Suppressor macrophage treated with lipopolysaccharide for 1 hour (primary cell): ENCODE measurements at places on chromosomes 4 and X.

- no peak for DNase-seq
Observed at GRCh38 chr4:68673143-68673542, 2.7 kb upstream of the UGT2B15 start.

DNA sequence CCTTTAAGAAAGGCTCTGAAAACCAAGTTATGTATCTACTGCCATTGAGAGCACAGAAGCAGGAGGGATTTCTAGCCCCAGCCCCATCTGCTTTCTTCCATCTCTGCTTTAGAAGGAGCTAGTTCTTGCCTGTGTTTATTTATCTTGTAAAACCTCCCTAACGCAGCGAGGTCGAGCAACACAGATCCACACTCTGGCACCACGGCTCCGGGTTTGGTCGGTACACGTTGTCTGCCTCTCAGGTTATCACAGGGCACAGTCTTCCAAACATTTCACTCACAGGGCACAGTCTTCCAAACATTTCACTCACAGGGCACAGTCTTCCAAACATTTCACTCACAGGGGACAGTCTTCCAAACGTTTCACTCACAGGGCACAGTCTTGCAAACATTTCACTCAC, 69.7 kb upstream of the TLR3 start:
- no peak for DNase-seq

- DNase-seq = no peak
Observed at GRCh38 chrX:38142610-38143009, 78.1 kb downstream of the SRPX start.

- DNase-seq = no peak
Observed at GRCh38 chr4:140305053-140305452, 68.4 kb upstream of the SCOC start.

- no peak for DNase-seq
Observed at GRCh38 chr4:80143307-80143679, 54.0 kb upstream of the PRDM8 start.

DNA sequence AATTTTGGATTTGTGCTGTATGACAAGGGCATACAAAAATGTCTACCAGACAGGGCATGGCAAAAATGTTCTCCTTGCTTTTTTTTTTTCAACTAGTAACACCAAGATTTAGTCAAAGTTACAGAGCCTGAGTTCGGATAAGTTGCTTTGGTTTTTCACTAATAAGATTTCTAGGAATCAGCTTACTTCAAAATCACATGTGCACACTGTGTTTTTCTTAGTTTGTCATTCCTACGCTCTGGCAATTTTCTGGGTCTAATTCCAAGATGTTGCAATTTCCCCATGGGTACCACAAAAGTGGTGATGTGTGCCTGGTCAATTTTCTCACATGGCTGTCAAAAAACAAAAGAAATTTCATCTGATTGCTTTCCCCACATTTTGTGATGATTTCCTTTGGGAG, 6.3 kb downstream of the C1QTNF7 start:
- DNase-seq = peak; percentile 26

- no peak for DNase-seq
Observed at GRCh38 chr4:104344342-104344980, 150.2 kb downstream of the CXXC4 start.

- no peak for DNase-seq
Observed at GRCh38 chr4:92445127-92445526, 141.4 kb downstream of the GRID2 start.

DNA sequence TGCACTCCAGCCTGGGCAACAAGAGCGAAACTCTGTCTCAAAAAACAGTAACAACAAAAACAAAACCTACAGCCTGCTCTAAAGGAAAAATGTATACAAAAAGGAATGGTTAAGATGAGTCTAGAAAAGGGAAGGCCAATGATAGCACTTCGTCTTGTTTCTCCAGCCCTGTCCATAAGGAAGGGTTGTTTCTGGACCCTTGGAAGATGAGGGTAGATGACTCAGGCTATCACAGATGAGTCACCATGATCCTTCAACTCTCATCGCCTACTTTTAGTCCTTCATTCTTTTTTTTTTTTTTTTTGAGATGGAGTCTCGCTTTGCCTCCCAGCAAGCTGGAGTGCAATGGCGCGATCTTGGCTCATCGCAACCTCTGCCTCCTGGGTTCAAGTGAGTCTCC, 8.8 kb downstream of the PLA2G12A start:
- DNase-seq = peak; percentile 16

DNA sequence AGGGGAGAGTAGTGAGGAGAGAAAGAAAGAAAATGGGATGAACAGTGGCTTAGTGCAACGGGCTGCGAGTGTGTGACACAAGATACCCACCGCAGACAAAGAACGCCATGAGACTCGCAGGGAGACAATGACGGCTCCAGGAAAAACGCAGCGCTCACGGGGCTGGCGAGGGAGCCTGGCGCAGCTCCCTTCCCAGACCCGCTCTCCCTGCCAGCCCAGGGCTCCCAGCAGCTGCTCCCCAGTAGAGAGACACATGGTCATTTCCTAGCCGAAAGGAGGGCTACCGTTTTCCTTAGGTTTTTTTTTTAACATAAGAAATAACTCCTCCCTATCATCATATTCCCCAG, 149.5 kb downstream of the MAML3 start:
- no peak for DNase-seq

DNA sequence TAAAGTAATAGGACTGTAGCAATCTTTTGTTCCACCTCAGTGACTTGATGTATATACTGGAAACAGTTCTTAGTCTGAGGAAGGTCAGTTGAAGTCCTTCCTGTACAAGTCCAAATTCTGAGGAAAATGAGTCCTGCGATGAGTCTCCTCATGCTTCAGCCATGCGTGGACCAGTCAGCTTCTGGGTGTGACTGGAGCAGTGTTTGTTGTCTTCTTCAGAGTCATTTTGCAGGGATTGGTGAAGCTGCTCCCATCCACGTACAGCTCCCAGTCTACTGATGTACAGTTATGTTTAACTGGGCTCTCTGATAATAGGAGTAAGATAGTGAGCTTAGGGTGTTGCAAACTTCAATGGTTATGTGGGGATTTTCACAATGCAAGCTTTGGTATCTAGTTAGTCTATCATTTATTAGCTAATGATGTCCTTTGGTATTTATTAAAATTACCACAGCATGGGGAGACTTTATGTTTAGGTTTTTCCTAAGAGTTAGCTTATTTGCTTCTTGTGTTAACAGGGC, 3.4 kb downstream of the UGT2B17 start:
- DNase-seq = no peak

- DNase-seq = no peak
Observed at GRCh38 chrX:124594017-124594651, 247.8 kb downstream of the SH2D1A start.

GRCh38 chrX:87941841-87942240, 424.2 kb downstream of the KLHL4 start:
- DNase-seq = no peak

DNA sequence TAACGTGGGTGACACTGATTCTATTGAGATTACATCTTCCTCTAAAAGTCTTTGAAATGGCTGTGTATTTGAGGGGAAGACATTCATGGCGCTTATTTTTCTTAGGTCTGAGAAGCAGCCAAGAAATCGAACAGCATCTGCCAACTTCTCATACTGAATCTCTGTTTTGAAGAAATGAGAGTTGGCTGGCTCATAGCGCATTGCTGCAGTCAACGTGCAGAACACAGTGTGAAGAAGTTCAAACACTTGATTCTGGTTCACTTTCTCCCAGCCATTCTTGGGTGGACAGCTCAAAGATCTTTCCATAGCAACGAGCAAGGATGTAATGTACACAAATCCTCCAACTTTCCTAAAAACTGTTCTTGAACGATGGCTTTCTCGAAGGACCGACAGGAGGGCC, 156.5 kb downstream of the WDFY3 start:
- DNase-seq = no peak

DNA sequence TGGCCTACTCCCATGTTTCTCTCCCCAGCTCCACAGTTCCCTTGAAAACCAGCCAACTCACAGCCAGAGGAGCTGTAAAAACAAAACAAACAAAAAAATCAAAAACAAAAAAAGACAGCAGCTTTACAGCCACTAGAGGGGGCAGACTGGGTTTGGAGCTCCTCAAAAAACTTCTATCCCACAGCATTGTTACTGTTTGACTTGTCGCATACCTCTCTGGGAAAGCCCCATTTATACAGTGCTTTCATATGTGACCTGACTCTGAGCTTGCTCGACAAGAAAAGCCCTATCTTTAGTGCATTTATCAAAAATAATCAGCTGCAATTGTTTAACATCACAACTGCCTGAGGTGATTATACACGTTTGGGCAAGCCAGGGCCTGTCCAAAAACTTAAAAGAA, 21.6 kb downstream of the TSPAN6 start:
- peak; percentile 20 for DNase-seq

- no peak for DNase-seq
Observed at GRCh38 chr4:113221990-113222389, 172.5 kb downstream of the ANK2 start.

DNA sequence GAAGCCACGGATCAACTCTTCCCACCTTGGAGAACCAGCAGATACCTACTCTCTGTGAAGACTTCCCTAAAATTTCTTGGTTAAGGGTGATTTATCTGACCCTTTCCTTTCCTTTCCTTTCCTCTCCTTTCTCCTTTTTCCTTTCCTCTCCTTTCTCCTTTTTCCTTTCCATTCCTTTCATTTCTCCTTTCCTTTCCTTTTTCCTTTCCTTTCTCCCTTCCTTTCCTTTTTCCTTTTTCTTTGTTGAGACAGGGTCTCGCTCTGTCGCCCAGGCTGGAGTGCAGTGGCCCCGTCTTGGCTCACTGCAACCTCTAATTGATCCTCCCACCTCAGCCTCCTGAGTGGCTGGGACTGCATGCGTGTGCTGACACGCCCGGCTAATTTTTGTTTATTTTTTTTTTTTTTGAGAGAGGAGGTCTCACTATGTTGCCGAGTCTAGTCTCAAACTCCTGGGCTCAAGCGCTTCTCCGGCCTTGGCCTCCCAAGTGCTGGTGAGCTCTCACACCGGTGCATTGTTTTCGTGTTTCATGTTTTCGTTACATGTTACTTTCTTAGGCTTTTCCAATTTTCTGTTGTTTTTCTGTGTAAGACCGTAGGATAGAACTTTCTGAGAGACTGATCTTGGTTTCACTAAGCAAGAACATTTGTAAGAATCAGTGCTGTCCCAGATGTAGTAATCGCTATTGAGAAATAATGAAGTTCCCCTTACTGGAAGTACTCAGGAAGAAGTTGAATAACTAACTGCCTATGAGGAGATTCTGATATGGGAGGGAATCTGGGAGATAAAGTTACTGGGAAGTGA, 2.0 kb downstream of the TMEM165 start:
- DNase-seq = peak; percentile 96

DNA sequence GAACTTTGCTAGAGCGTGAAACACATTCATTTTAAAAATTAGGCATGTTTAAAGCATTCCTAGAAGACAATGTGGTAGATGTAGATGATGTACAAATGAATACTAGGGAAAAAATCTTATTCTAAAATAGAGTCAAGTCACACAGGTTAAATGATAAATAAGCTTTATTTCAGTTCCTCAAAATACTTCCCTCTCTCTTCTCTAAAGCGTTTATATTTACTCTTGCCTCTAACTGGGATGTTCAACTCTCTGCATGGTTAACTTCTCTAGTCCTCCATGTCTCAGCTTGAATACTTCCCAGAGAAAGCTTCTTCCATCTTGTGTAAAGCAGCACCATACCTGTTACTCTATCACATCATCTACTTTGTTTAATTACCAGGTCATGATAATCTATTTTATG, 30.9 kb upstream of the GLRA3 start:
- no peak for DNase-seq

GRCh38 chr4:94202769-94203168, 4.9 kb upstream of the SMARCAD1 start:
- no peak for DNase-seq

DNA sequence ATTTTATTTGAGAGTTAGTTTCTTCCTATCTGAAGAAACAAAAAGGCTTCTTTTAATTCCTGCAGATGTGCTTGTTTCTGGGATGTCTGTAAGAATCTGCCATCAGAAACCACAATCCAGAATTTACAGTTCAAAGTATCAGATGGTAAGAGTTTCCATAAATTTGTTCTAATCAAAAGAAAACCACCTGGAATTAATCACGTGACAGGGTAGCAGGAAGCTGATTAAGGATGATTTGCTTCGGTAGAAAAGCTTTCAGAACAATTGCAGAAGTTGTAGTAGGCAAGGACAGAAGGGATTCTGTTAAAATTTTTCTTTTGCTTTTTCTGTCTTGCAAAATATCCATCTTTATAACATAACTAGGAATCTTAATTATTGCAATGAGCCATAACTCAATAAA, 1975.1 kb upstream of the AGA start:
- no peak for DNase-seq

DNA sequence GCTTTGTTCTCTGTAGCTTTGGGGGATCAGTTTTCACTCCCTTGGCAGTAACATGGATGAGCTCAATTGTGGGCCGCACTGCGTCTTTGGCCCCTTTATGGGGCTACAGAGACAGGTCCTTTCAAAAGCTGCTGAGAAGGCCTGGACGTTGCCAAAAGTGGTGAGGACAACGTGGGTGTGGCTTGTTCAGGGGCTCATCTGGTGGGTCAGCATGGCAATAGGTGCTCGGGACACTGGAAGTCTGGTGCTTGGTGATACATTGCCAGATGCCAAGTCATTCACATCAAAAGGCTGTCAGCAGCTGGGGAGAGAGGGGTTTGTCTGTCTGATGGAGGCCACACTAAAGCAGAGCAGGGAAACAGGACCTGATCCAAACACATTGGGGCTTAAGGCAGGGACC, 149.8 kb upstream of the EOLA2 start:
- DNase-seq = no peak

- DNase-seq = no peak
Observed at GRCh38 chr4:16597845-16598596, 300.4 kb downstream of the LDB2 start.

DNA sequence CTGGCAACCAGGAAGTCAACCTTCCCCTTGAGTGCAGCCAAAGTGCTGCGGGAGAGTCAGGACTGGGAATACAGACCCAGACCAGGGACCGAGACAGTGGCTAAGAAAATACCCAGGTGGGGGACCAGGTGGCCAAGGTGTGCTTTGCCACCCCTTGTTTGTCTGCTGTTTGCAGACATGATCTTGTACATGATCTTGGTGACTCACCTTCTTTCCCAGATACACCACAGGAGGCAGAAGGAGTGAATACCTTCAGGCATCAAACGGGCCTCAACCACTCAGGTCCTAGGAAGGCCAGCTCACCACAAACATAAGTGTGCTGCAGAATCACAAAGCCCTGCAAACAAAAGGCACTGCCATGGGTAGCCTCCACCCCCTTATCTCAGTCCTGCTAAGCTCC, 62.0 kb downstream of the CNGA2 start:
- no peak for DNase-seq

DNA sequence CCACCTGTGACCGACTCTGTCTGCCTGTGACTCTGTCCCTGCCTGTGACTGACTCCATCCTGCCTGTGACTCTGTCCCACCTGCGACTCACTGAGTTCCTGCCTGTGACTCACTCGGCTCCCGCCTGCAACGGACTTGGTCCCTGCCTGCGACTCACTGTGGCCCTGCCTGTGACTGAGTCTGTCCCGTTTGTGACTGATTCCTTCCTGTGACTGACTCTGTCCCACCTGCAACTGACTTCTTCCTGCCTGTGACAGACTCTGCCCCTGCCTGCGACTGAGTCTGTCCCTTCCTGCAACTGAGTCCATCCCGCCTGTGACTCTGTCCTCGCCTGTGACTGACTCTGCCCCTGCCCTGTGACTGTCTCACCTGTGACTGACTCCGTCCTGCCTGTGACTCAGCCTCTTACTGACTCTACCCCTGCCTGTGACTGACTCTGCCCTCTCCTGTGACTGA, 9.6 kb upstream of the UVSSA start:
- DNase-seq = peak; percentile 22
